ENCODE measurements at places on chromosomes 2 and 18.

DNA sequence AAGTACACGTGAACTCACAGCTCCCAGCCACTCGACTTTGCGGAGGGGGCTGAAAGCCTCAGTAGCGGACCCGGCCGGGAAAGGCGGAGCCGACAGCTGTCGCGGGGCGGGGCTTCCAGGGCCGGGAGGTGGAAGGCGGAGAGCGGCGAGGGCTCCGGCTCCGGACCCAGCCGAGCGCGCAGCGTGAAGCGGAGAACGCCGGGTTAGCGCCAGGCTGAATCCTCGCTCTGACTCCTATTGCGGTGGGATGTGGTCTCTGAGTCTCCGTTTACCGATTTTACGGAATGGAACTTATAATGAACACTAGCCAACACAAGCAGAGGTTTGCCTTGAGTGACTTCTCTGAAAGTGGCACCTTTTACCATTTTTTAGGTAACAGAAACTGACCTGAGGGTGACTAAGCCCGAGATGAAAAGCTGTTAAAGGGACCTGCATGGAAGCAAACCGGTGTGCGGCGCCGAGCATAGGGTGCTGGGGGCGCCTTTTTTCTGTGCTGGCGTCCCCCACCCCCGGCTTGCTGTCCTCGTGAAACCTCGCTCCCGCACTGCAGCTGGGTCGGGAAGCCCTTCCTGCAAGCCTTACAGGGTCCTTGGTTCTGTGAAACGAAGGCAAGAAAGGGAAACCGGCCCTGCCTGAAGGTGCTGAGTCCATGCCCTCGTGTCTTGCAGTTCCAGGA lies 72.9 kb downstream of the EN1 start:
- no peak for DNase-seq

GRCh38 chr2:86704459-86704971 lies 15.6 kb upstream of the RMND5A start:
- no peak for DNase-seq

GRCh38 chr2:62184512-62185230 lies 11.2 kb upstream of the B3GNT2 start:
- DNase-seq, result no peak

DNA sequence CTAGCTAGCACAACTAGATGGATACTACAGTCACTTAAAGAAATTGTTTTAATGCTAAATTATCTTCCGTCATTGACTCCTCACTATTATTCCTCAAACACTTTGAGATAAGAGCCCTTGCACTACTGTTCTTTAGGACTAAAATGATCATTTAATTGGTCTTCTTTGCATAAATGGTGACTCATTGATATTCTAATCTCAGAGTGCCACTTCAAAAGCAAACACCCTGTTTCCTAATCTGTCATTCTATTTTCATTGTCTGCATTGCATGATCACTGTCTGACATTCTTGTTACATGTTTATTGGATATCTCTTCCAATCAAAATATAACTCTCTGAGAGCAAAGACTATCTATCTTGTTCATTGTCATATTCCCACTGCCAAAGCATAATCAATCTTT lies 313.9 kb downstream of the EXOC6B start:
- no peak for DNase-seq

GRCh38 chr2:106551417-106552130 lies 64.4 kb downstream of the CD8B2 start:
- no peak for DNase-seq

DNA sequence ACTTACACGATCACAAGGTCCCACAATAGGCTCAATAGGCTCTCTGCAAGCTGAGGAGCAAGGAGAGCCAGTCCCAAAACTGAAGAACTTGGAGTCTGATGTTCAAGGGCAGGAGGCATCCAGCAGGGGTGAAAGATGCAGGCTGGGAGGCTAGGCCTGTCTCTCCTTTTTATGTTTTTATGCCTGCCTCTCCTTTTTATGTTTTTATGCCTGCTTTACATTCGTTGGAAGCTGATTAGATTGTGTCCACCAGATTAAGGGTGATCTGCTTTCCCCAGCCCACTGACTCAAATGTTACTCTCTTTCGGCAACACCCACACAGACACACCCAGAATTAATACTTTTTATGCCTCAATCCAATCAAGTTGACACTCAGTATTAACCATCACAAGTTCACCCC lies 9.9 kb upstream of the GYPC start:
- DNase-seq, result no peak

DNA sequence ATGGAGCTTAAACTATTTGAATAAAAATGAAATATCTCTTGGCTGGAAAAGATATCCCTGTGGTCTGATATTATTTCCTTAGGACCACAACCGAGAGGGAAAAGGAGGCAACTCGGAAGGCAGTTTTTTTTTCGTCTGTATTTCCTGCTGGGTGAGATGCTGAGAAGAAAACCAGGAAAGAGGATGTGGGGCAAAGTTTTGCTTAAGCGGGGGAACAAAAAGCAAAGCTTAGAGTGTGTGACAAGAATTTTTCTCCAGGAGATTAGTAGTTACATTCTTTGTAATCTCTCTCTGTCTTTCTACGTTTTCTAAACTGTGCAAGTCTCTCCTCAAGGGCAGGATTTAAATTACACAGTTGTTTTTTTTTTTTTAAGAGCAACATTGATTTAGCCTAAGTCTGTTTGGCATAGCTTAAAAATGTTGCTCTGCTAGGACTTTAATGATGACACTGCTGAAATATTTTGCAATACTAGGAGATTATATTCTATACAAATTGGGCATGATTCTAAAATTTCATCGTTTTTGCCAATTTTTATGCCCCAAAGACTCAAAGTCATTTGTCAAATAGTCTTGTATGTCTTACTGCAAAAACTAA lies 258.5 kb downstream of the KCNS3 start:
- DNase-seq, result no peak

DNA sequence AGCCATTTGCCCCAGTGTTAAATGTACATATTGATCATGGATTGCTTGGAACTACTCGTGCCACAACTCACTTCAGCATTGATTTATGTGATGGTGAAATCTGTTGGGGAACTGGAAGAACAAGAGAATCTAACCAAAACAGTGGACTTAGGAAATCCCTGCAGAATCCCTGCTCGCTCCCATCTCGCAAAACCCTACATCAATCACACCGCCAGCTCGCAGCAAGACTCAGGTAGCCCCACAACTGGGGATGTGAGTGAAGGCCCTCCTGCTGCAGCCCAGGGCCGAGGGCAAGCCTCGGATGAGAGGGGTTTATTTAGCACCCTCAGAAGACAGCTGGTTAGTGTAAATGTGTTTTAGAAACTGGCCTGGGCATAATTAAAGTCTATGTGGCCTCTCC lies 171.6 kb downstream of the ANAPC1 start:
- no peak for DNase-seq

- no peak for DNase-seq
Measured at GRCh38 chr2:142190805-142191204, 60.0 kb upstream of the LRP1B start.

DNA sequence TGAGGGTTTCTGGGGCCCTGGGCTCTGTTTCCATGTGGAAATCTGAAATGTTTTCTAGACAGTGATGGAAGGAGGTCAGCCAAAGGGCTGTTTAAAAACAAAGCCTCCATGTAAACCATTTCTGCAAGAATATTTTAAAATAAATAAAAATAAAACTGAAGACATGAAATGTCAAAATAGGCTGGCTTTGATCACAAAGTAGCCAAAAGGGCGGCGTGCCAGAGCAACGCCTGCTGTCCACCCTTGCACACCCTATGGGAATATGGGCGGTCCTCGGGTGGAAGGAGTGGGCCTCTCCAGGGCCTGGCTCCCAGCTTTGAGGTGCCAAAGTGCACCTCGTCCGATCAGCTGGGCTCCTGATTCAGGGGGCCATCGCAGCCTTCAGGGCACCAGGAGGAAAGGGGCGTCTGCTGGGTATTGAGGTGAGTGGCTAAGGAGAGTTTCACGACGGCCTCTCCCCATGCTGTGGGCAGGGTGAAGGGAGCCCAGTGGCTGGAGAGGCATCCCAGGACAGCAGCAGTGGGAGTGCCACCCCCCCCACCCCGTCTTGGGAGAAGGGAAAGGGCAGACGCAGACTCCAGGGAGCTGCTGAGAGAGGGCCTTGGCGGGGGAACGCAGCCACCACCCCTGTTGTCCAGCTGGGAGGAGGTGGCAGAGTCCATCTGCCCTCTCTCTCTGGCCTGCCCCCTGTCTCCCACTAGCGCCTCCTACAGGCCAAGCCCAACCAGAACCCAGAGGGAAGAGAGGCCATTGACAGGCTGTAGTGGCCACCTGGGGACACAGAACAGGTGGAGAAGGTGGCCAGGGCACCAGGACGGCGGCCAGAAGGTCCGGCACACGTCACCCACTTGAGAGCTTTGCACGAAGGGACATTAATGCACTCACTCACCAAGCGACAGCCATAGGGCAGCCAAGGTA lies 5.7 kb upstream of the ERFE start:
- no peak for DNase-seq

Data from activated CD8-positive, alpha-beta memory T cell treated with anti-CD3 and anti-CD28 coated beads for 4 hours (primary cell).